ENCODE measurements at places on chromosomes 12 and 14. TPM values are rescaled to one million over a fixed set of nuclear protein-coding genes. Genes with fewer than 3 reads are reported as not detected.

DNA sequence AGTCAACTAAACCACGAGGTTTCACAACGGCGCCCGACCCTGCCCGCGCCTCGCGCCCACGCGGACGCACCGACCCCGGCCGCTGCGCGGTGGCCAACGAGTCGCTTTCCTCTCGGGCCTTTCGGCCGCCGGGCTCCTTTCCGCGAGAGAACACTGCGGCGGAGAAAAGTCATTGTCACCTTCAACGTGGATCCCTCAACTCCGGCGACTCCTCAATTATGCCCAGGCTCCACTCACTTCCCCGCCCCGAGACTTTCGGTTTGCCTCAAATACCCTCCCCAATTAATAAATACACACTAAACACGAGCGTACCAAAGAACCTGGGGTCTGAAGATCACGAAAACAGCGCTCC lies 450 bp downstream of the SINHCAF start:
- no peak for DNase-seq

DNA sequence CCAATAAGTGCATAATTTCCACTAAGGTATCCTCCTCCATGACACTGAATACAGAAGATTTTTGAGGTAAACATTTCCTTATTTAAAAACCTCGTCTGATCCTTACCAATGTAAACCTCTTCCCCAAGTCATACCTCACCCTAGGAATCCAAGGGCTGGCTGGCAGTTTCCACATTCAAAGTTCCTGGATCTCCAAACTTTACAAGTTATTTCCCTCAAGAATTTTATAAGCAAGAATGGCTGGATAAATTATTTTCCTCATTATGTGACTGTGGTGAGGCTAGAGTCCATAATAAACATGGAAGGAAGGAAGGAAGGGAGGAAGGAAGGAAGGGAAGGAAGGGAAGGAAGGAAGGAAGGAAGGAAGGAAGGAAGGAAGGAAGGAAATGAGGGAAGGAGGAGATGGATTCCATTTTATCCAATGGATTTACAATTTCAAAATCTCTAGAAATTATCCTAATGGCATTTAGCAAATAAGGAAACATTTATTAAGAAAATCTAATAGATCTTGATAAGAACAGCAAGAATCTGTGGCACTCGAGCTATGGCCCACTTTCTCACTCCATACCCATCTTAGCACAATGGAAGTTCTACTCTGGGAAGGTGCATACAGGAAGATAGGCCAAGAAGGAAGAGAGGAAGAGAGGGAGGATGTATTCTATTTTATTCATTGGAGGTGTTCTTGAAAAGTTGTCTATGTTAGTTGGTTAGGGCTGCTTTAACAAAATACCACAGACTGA lies 477.8 kb upstream of the TMPO start:
- no peak for DNase-seq

- DNase-seq: no peak
These were observed 281.9 kb downstream of the DPF3 start for GRCh38 chr14:72612041-72612440.

DNA sequence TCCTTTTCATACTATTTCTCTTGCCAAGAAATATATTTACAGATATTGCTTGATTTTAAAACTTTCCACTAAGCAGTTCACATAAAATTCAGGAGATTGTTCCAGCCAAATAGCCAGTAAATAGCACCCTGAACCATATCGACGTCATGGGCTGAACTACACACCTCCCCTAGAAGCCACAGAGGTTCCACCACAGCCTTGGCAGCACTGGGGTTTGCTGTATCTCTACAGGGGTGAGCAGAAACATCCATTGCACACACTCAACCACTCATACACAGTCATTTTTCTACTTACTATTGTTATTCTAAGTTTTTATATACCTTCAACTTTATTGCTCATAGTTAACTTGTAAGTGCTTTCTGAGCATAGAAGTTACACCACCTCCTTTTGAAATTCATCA lies 8.1 kb upstream of the EIF2S3B start:
- DNase-seq: no peak

DNA sequence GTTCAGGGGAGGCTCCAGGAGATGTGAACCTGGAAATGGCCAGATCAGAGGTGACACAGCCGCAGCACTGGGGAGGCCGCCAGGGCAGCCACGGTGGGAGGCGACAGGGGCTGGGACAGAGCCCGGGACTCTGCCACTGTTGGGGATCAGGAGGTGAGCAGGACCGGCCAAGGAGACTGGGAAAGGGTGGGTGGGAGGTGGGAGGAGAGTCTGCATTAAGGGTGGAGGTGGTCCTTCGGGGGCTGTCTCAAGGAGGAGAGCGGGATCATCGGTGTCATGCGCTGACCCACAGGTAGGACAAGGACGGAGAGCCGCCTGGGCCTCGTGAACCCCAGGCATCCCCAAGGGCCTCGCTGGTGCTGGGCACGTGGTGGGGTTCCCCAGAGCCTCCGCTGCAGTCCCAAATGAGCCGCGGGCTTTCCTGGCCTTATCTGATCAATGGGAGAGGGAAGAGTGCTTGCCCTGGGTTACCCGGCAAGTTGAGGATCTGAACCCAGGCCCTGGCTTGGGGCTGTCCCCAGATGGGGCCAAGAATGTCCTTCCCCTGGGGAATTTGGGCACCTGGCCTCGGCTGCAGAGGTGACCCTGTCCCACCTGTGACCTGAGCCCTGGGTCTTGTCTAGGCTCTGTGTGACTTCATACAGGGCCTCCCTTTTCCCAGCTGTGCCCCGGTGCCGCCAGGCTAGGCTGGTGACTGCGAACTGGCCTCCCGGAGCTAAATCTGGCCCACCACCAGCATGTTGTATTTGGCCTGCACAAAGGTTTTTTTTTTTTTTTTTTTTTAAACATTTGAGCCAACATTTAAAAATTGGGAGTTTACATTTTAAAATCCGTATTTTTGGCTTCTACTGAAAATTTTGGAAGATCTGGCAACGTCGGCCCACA lies 13.2 kb downstream of the BEGAIN start:
- DNase-seq: no peak

- DNase-seq: peak; percentile 29
These were observed 1.8 kb upstream of the COX14 start for GRCh38 chr12:50110127-50110761.

The CD163 gene
- 16.2 TPM for polyA plus RNA-seq
